ENCODE measurements at places on chromosomes 7 and 10.

DNA sequence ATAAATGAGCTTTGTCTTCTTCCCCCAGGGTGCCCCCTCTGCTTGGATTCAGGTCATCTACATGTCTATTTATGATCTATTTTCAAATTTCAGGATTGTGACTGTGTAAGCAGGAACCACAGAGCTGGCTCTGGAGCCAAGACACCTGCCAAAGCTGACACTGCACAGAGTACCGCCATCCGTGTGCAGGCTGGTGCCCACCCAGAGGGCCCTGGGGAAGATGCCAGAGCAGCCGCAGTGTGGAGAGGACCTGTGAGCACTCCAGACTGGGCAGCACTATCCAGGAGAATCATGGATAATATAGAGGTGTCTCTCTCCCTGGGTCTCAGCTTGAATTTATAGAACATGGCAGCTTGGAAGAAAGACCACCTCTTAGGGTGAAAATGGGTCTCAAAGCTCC lies 577.5 kb downstream of the GRID1 start:
- no peak for DNase-seq

DNA sequence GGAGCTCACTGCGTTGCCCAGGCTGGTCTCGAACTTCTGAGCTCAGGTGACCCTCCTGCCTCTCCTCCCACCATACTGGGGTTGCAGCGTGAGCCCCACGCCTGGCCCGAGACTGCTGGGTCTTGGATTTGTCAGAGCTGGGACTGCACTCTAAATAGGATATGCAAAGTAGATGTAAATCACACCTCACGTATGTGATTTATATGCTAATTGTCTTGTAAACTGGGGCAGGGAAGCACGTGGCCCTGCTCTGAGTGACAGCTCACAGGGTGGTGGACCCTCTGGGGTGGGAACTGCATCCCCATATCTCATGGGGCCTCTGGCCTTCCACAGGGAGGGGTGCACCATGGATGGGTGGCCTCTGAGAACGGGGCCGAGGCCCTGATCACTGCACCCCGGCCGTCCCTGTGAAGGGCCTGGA lies 34.1 kb downstream of the GET4 start:
- no peak for DNase-seq

DNA sequence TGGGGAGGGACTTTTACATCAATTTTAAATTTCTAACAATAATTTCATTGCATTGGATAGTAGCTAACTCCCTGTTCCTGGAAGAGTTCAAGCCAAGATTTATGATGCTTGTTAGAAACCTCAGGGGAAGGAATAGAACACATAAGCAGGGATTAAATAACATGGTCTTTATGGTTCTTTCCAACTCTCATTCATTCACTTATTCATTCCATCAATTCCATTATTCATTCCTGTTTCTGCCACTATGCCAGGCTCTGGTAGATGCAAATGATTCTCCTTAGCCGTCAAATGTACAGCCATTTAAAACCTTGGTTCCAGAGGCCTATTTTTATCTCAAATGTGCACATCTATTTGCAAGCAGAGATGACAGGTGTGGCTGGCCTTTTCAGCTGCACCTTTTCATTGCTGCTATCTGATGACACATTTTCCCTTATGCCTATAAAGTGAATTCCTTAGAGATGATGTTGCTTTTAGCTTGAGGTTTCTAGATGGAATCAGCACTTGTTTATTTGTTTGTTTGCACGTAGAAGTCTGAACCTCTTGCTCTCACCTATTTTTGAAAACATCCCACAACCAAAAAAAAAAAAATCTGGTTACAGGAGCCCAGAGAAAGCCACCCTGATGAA lies 205.7 kb upstream of the IGFBP3 start:
- no peak for DNase-seq

DNA sequence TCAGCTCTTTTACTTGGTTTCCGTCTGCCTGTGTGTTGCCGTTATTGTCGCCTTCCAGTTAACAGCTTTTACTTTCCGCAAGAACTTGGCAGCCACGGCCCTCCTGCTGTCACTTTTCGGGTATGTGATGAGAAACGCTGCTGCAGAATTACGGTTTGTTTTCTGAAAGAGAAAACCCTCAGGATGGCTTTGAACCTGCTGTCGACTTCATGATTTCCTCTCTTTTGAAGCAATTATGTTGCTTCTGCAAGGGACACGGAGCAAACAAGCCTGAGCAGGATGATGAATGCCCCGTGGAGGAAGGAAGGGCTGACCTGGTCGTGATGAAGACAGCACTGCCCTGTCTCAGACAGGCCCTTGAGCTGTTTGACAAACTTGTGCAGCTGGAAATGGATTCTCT lies 339.8 kb downstream of the ABCA13 start:
- DNase-seq, result no peak

DNA sequence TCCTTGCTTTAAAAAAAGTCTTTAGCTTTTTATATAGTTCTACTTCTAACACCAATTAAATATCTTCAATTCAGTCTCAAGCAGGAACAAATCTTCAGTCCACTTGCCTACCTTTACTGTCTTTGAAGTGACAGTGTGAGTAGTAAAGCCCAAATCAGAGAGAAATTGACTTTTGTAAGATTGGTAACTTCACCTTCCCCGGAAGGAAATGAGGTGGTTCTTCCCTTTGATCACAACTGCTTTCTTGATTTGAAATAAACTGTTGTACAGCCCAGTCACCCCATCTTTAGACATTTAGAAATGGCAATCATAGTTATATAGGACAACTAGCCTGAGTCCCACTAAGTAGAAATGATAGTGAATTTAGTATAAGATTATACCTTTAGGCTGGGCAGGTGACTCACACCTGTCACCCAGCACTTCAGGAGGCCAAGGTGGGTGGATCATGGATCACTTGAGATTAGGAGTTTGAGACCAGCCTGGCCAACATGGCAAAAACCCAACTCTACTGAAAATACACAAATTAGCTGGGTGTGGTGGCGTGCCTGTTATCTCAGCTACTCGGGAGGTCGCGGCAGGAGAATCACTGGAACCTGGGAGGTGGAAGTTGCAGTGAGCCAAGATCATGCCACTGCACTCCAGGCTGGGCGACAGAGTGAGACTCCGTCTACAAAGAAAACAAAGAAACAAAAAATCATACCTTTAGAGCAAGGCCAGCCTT lies 4.7 kb downstream of the FAS start:
- no peak for DNase-seq

DNA sequence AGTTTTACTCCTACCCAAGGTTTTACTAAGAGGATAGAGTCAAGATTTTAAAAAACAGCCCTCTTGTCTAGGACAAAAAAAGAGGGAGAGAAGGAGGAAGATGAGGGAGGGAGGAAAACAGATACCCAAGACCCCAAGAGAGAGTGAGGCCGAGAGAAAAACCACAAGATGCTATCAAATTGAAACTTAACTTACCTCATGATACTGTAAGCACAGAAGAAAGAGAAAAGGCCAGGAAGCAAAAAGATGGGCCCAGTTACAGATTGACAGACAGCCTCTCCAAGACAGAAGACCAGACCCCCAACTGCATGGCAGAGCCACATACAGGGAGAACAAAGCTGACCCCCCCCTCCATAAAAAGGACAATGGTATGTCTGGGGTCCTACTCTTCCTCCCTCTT lies 11.4 kb downstream of the SEC31B start:
- DNase-seq, result no peak

Data from effector CD8-positive, alpha-beta T cell (primary cell).